ENCODE measurements at places on chromosomes 2 and 18. TPM values are rescaled to one million over a fixed set of nuclear protein-coding genes. Genes with fewer than 3 reads are reported as not detected.
A peak's percentile ranks its signal among the peaks of the same experiment; 100 is the strongest.

DNA sequence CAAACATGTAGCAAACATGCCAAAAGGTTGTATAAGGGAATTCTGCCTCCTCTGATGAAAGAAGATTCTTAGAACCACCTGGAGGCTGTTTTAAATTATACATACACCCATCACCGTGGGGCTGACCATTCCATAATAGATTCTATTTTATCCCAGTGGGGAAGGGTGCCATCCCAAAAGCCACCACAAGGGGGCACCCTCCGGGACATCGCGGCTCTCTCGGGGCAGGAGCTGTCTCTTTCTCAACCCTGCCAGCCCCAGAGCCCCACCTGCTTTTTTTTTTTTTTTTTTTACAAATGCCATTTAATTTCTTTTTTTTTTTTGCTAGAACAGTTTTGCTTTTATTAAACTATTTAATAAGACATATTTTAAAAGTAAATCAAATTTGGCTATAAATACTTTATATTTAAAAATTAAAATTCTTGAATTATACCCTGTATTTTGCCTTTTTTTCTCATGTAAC lies 8.6 kb upstream of the MTCL1 start:
- DNase-seq = peak; percentile 84

DNA sequence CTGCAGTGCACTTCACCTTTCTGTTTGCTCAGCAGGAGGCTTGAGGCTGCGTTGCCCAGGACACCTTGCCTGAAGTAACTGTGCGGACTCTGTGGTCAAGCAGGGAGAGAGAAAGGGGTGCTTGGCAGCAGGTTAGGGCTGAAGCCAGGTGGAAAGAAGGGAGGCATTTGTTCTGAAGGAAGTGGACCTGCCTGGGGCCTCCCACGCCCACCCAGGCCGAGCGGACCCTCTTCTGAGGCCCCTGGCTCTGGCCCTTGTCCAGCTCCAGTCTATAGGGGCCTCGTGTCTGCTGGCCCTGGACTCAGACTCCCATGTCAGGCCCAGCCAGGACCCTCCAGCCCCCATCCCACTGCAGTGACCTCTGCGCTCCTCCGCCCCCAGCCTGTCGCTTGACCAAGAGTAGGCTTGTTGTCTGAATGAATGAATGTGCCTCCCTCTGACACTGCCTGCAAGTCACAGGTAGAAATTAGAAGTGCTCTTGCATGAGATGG lies 2.5 kb downstream of the SNED1 start:
- no peak for DNase-seq

- no peak for DNase-seq
Measured at GRCh38 chr2:24047703-24048033, 477 bp upstream of the WDCP start.

The ASB18 gene
- total RNA-seq = not detected

- DNase-seq = no peak
Measured at GRCh38 chr2:68997401-68997800, 15.6 kb upstream of the ANTXR1 start.

DNA sequence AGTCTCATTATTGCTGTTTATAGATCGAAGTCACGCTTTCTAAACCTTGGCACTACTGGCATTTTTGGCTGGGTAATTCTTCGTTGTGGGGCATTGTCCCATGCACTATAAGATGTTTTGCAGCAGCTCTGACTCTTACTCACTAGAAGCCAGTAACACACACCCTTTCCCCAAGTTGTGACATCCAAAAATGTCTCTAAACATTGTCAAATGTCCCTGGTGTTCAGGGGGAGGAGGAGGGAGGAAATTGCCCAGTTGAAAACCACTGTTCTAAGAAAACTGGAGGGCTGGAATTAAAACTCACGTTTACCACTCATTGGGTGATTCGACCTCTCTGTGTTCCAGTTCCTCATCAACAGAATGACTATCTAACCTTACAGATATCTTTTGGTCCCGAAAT lies 115.7 kb upstream of the KLF7 start:
- DNase-seq = no peak

DNA sequence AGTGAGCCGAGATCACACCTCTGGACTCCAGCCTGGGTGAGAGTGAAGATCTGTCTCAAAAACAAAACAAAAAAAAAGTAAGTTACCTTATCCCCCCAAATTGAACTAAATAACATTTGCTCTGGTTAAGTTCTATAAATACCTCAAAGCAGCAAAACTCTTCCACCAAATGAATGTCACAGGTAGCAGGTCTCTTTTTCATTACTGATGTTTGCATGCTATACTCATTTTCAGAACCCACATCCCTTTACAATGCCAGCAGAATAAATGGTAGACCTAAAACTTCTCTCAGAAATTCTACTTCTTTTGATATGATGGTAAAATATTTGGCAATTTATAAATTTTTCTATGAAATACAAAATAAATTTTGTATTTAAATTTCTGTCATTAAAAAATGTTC lies 22.3 kb downstream of the INO80D start:
- DNase-seq = no peak

GRCh38 chr18:13550418-13551304 lies 175.7 kb downstream of the FAM210A start:
- no peak for DNase-seq

The IL1RL2 gene
- total RNA-seq = not detected

The TSPYL6 gene
- not detected for total RNA-seq

GRCh38 chr2:29219374-29219773 lies 104.2 kb downstream of the CLIP4 start:
- no peak for DNase-seq

The ERMN gene
- 0.44 TPM for total RNA-seq

DNA sequence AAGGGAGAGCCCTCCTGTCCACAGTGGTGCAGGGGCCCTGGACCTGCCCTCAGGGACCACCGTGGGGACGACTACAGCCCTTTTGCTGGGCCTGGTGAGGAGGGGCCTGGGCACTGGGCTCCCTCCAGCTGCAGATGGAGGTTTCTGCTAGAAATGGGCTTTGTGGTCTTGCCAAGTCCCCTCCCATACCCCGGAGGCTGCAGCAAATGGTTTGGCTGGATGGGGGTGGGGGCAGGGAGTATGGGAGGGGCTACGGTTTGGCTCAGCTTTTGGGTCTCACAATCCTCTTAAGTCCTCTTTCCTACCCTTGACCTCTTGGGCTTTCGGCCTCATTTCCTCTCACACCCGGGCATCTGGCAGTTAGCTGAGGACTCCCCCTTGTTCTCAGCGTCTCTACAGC lies 21.7 kb downstream of the TET3 start:
- no peak for DNase-seq

- no peak for DNase-seq
Measured at GRCh38 chr2:148877403-148877740, 2.3 kb downstream of the KIF5C start.

GRCh38 chr2:210128961-210129360 lies 42.2 kb downstream of the KANSL1L start:
- DNase-seq = no peak

The SMARCAL1 gene
- 30.5 TPM for total RNA-seq

The CIB4 gene
- not detected for total RNA-seq

The TUBA3E gene
- total RNA-seq = not detected

The LOXL3 gene
- 28.3 TPM for total RNA-seq

DNA sequence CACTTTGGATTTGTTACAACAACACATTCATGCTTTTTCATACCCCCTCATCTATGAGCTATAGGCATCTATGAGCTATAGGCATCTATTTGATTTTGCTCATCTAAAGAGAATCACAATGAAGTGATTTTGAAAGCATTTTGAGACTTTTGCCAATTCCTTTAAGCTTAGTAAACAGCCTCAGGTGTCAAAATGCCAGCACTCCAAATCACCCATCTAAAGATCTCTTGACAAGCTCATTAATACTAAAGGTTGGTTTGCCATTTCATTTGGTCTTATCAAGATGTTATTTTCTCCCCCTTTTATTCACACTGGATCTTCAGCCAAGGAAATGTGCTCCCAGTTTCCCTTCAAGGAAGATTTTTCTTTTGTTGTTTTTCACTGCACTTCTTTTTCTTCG lies 110.7 kb upstream of the TLK1 start:
- no peak for DNase-seq

The SPDYA gene
- 1.1 TPM for total RNA-seq

All from neural crest cell (in vitro differentiated cells).